ENCODE measurements at places on chromosomes 2 and 18. TPM values are rescaled to one million over a fixed set of nuclear protein-coding genes. Genes with fewer than 3 reads are reported as not detected.
A peak's percentile ranks its signal among the peaks of the same experiment; 100 is the strongest.

CDH20 gene
- total RNA-seq: not detected

MGAT4A gene
- 16.3 TPM for total RNA-seq

MAPK4 gene
- 55.8 TPM for total RNA-seq

RNF125 gene
- total RNA-seq: 41.4 TPM

CYTIP gene
- total RNA-seq: not detected

SALL3 gene
- total RNA-seq: not detected

DES gene
- 0.13 TPM for total RNA-seq

IL18RAP gene
- not detected for total RNA-seq

ACTG2 gene
- total RNA-seq: 0.24 TPM

CFC1 gene
- total RNA-seq: not detected

ALS2 gene
- 18.4 TPM for total RNA-seq

KCNF1 gene
- total RNA-seq: not detected

APCDD1 gene
- total RNA-seq: not detected

FIGN gene
- total RNA-seq: 2.3 TPM

GRCh38 chr2:206790311-206790935 lies 25.0 kb downstream of the FASTKD2 start:
- no peak for DNase-seq

DNA sequence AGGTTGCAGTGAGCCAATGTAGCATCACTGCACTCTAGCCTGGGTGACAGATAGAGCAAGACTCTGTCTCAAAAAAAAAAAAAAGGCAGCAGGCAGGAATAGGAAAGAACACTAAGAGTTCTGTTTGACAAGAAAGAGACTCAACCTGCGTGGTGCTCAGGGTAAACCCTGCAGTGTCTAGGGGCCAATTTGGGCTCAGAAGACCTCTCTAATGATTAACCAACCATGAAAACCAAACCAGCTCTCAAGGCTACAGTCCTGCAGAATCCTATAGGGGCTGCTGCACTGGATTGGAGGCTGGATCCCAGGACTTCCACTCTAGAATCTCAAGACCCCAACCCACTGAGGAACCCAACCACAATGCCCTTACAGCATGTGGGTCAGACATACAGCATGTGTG lies 2.4 kb downstream of the TRABD2A start:
- no peak for DNase-seq

- DNase-seq: no peak
Measured at GRCh38 chr2:8277921-8278571, 403.8 kb upstream of the ID2 start.

- no peak for DNase-seq
Measured at GRCh38 chr2:205473791-205474190, 208.5 kb upstream of the NRP2 start.

DNA sequence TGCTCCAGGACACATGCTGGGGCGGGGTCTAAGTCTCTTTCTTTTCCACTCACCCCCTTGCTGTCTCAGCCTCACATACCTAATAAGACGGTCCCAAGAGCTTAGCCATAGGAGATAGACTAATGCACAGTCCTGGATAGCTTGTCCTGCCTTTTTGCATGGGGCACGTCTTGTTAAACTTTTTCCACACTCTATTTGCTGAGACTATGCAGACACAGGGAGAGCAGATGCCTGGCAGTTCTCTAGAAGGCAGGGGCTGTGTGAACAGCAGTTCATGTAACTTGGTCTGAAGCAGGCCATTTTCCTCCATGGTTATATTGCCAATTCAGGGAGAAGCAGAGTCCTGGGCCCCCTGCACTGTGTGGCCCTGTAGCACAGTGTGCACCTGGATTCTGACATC lies 142.1 kb downstream of the SEPTIN10 start:
- DNase-seq: no peak

- DNase-seq: no peak
Measured at GRCh38 chr2:238285653-238286082, 2.7 kb downstream of the PER2 start.

DNA sequence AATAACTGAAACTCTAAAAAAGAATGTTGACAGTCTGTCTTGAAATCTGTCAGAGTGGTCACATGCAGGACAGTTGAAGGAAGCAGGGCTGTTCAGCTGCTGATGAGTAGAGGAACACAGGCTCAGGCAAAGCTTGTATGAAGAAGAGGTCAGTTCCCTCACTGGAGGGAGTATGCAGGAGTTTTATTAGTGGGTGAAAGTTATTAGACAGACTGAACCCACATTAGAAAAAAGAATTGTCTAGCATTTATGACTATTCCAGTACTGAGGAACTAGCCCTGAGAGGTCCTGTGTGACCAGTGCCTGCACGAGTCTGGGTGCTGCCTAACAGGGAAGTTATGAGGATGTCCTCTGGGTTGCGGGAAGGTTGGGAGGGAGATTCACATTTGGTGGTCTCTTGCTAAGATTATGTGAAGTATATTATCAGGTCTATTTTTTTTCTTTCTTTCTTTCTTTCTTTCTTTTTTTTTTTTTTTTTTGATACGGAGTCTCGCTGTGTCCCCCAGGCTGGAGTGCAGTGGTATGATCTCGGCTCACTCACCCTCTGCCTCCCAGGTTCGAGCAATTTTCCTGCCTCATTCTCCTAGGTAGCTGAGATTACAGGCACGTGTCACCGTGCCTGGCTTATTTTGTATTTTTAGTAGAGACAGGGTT lies 9.6 kb downstream of the TET3 start:
- DNase-seq: no peak

- no peak for DNase-seq
Measured at GRCh38 chr18:78677483-78678317, 301.9 kb upstream of the SALL3 start.

DNA sequence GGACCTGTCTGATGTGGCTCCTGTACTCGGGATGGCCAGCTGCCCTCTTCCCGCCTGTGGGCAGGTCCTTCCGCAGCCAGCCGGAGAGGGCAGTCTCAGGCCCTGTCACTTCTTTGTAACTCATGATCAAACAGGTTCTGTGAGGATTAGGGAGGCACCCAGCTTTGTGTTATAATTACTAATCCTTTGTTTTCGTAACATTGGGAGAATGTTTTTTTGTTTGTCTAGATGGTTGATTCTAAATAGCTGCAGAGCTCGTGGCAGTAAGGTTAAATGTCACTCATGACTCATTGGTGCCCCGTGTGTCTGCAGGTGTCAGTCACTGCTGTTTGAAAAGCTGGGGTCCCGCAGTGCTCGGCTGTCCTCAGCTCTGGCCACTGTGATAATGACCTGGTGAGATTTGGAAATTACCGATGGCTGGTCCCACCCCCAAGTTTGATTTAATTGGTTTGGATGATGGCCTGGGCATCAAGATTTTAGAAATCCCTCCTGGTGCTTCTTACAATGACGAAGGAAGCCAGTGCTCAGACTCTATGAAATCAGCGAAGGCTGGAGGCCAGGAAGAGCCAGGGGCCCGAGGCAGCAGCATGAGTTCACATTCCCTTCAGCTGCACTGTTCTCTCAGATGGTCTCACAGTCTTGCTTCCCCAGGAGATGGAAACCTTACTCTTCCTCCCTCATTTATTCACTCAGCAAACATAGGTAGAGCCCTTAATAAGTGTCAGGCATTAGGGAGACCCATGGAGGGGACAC lies 172.8 kb downstream of the VAPA start:
- DNase-seq: no peak

GRCh38 chr2:60551240-60552077 lies 2.0 kb downstream of the BCL11A start:
- peak; percentile 48 for DNase-seq

DNA sequence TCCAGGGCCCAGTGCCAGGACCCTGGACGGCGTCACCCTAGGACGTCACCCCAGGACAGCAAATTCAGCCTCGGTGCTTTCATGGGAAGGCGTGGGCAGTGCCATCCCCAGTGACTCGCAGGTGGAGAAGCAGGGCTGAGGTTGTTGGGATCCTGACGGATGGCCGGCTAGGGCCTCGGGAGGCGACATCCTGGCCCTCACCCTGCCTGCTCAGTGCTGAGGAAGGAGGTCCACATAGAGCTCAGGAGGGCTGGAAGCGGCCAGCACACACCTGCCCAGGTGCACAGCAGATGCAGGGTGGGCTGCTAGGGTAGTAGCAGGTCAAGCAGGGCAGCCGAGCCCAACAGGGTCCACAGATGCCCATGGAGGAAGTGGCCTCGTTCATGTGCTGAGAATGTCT lies 482.0 kb upstream of the SALL3 start:
- no peak for DNase-seq

DNA sequence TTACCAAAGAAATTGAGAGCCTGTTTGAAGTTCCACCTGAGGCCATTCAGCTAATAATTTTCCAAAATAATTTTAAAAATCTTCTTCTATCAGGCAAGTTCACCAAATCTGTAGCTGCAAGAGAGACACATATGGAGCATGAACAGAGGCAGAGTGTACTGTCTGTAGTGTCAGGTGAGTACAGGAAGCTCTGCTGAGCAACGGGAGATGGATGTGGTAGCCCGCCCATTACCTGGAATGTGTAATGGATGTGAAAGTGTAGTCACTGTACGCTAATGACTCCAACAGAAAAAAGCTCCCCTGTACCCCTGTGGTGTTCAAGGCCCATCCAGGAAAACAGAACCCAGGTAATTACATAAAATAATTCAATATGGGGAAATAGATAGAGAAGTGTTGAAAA lies 311.5 kb downstream of the LRRTM4 start:
- no peak for DNase-seq

DNA sequence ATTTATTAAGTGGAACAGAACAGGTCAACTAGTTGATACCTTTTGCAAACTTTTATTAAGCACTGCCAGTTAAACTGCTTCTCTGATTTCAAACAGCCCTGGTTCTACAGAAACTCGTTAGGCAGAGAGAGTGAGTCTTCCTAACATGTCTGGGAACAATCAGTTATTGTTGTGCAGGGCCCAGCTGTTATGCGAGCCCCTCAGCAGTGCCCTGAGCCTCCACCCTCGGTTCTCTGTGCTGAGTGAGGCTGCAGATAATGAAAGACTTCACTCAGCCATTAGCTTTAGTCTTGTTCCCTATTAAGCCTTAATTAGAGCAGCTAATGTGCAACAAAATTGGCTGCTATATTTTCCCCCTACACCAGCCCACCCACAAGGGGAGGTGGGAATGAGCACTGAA lies 39.6 kb downstream of the KCTD18 start:
- peak; percentile 16 for DNase-seq

- DNase-seq: no peak
Measured at GRCh38 chr2:218264773-218265561, 4.2 kb downstream of the GPBAR1 start.

DNA sequence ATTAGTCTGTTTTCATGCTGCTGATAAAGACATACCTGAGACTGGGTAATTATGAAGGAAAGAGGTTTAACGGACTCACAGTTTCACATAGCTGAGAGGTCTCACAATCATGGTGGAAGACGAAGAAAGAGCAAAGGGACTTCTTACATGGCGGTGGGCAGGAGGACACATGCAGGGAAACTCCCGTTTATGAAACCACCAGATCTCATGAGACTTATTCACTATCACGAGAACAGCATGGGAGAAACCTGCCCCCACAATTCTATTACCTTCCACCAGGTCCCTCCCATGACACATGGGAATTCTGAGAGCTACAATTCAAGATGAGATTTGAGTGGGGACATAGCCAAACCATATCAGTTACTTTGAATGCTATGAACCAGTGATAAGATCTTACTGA lies 44.1 kb downstream of the SCTR start:
- DNase-seq: no peak

- no peak for DNase-seq
Measured at GRCh38 chr2:29227935-29228675, 112.9 kb downstream of the CLIP4 start.

GRCh38 chr2:66696886-66697285 lies 262.0 kb downstream of the MEIS1 start:
- DNase-seq: no peak

DNA sequence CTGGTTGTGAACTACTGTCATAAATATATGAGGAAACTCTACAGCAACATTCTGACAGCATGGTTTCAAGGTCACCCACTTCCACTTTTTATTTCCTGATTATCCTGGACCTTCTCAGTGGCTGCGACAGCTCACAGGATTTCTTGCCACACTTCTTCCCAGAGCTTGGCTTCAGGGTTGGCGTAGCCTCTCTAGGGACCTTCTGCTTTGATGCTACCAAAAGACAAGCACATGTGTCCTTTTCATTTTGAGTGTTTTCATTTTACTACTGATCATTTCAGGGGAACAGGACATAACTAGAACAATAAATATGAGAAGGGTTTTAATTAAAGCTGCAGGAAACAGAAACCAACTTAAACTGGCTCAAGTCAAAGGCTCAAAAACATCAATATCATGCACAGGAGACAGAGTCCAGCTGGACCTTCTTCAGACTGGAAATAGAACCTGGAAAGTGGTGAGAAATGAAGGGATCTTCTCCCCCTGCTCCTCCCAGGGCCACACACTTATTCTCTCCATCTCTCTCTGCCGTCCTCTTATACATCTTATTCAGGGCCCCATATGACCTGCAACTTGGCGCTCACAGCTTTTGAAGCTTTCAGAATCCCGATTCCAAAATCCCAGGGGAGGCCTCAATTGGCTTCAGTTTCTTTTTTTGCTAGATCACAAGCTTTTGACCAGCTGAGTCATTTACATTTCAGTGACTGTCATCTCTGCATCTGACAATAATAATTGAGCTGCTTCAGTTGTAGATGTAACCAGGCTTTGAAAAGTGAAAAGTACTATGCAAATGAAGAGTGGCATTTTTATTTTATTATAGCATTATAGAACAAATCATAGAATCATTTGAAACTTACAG lies 9.7 kb downstream of the VIT start:
- DNase-seq: no peak

- DNase-seq: no peak
Measured at GRCh38 chr2:5123582-5124196, 568.5 kb upstream of the SOX11 start.

DNA sequence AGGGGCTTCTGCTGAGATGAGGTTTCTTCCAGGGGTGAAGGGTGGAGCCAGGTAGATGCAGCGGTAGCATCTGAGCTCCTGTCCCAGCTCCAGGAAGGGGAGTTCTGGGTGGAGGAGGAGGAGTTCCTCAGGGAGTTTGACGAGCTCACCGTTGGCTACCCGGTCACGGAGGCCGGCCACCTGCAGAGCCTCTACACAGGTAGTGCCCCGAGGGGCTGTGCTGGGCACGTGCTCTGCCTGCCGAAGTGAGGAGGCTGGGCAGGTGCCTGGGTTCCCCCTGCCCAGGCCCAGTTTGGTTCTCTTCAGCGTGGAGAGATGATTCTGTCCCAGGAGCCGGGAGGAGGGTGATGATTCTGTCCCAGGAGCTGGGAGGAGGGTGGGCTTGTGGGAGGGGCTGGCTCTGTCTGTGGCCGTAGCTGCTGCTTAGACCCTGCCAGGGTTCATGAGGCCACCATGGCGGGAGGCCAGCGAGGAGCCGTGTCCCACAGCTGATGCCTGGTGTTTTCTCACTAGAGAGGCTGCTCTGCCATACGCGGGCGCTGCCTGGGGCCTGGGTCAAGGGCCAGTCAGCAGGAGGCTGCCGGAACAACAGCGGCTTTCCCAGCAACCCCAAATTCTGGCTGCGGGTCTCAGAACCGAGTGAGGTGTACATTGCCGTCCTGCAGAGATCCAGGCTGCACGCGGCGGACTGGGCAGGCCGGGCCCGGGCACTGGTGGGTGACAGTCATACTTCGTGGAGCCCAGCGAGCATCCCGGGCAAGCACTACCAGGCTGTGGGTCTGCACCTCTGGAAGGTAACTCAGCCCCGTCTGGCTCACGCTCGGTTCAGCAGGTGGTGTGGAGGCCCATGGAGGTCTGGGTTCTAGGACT lies 8.2 kb downstream of the CAPN10 start:
- DNase-seq: no peak

Measured in SK-MEL-5 (cell line).